Iris pigment epithelial cell (primary cell): ENCODE measurements at places on chromosomes 7 and 10.

DNA sequence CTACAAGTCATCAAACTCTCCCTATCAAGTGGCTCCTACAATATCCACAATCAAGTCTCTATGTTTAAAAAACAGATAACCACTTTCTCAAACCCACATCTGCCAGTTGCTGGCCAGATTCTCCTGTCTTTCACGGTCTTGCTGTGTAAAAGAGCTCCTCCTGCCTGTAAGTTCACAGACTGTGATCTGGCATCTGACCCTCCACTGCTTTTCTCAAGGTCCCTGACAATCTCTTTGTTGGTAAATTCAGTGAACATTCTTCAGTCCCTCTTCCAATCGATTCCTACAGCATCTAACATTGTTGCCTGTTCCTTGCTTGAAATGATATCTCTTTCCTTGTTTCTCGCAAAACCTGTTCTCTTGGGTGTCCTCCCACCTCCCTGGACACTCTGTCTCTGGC, 18.5 kb upstream of the LMOD2 start:
- no peak for DNase-seq

DNA sequence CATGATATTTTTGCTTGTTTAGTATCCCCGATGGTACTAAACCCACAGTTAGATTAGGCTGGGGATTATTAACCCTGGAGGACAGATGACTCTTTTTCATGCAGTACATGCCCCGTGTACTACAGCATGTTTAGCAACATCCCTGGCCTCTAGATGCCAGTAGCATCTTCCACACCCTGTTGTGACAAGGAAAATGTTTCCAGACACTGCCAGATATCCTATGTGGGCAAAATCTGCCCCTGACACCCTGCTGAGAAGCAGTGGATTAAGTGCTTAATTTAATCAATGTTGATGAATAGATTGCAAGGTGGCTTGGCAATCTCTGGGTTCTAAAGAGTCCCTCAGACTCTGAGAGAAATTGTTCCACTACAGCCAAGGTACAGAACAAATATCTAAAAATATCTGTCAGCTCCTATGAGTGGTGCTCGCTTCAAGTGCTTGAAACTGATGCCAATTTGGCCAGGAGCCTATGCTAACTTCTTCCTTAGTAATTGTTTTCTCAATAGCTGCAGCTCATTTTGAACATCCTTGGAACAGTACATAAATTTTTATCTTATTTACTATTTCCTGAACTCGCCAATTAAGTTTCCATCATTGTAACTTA, 247.0 kb downstream of the SORCS1 start:
- no peak for DNase-seq

- no peak for DNase-seq
Observed at GRCh38 chr7:25303281-25304181, 75.2 kb upstream of the NPVF start.

GRCh38 chr10:95728526-95728925, 27.4 kb upstream of the ENTPD1 start:
- DNase-seq, result peak; percentile 64

- DNase-seq, result peak; percentile 51
Observed at GRCh38 chr10:33803248-33803647, 468.8 kb upstream of the NRP1 start.

GRCh38 chr7:155509725-155510551, 36.4 kb downstream of the CNPY1 start:
- no peak for DNase-seq

- DNase-seq, result no peak
Observed at GRCh38 chr10:113320211-113320610, 232.6 kb upstream of the HABP2 start.

GRCh38 chr7:140349144-140349771, 49.1 kb downstream of the SLC37A3 start:
- DNase-seq, result peak; percentile 29

DNA sequence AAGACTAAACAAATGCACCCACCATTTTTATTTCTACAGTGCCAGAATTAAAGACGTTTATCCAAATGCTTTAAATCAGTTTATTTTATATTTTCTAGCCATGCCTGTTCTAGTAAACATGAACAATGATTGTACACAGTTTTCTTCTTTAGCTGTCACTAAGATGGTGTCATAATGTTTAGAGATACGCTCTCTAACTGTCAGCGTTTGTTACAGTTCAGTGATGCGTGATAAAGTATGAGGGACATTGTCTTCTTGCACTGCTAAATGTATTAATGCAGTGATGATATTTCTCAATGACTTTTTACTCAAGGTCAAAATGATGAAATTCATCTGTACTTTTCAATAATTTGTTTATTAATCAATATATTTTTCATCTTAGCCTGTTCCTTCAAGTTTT, 513.6 kb downstream of the ATRNL1 start:
- no peak for DNase-seq

- no peak for DNase-seq
Observed at GRCh38 chr7:118325450-118325808, 100.9 kb downstream of the ANKRD7 start.

- no peak for DNase-seq
Observed at GRCh38 chr10:83301732-83302131, 837.6 kb upstream of the GHITM start.

- no peak for DNase-seq
Observed at GRCh38 chr7:6622134-6622710, 6.8 kb downstream of the ZNF853 start.

DNA sequence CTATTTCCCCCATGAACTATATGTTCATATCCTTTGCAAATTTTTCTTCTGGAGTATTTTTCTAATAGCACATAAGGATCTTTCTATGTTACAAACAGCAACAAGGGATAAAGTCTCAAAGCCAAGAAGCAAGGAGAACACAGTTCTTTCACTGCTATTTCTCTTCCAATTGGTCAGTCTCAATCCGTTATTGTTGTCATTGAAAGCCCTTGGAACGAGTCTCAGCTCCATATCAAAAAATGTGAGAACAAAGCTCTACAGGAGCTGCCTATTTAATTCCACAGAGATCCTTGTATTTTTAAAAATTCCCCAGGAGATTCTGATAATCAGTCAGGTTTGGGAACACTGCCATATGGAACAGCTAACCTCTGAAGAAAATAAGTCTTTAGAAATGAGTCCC, 15.7 kb downstream of the SLC35B4 start:
- DNase-seq, result no peak

DNA sequence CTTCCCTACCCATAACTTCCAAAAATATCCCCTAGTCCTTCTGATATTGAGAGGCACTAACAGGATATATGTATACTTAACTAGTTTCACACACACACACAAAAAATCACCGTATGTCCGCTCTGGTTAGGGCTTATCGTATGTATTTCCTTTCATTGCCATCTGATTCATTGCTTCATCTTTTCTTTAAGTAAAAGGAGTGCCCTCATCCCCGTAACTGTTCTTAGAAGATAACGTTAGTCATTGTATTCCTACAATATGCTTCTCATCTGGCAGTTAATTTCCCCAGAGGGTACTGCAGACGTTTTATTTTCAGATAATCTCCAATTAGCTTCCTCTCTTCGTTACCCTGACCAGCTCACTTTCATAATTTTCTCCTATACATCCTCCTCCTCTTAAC, 37.3 kb downstream of the NRCAM start:
- no peak for DNase-seq

GRCh38 chr10:6766131-6766801, 186.2 kb upstream of the PRKCQ start:
- peak; percentile 70 for DNase-seq

DNA sequence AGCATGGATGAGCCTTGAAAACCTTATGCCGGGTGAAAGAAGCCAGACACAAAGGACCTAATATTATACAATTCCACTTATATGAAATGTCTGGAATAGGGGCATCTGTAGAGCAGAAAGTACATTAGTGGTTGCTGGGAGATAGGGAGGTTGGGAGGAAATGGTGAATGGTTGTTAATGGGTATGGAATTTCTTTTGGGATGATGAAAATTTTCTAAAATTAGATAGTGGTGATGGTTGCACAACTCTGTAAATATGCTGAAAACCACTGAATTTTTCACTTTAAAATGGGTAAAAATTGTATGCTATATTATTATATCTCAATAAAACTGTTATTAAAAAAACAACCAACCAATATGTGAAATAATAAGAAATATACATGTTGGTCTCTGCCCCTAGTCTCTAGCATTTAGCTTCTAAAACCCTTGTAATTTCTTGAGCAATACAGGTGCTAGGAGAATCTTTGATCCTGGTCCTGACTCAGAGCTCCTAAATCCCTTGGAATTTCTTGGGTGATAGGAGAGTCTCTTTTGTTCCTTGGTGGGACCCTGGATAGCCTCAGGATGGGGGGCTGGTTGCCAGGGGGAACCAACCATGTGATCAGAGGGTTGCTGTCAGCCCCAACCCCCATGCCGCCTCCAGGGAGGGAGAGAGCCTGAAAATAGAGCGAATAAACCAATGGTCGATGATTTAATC, 64.0 kb downstream of the TACR2 start:
- peak; percentile 48 for DNase-seq

DNA sequence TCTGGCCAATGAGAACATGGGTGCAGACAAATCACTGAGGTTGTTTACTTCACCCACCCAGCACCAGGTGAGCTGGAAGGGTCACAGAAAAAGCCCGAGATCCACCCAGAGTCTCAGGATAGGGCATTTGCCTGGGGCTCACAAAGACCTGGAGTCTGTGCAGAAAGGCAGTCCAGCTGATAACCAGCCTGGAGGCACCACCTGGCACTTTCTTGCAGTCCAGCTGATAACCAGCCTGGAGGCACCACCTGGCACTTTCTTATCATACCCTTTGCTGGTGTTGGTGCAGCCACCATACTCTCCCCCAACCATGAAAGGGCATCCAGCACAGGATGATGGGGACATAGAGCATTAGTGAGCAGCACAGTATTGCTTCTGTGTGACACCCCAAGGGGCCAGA, 104.1 kb downstream of the PPP1R3C start:
- no peak for DNase-seq

DNA sequence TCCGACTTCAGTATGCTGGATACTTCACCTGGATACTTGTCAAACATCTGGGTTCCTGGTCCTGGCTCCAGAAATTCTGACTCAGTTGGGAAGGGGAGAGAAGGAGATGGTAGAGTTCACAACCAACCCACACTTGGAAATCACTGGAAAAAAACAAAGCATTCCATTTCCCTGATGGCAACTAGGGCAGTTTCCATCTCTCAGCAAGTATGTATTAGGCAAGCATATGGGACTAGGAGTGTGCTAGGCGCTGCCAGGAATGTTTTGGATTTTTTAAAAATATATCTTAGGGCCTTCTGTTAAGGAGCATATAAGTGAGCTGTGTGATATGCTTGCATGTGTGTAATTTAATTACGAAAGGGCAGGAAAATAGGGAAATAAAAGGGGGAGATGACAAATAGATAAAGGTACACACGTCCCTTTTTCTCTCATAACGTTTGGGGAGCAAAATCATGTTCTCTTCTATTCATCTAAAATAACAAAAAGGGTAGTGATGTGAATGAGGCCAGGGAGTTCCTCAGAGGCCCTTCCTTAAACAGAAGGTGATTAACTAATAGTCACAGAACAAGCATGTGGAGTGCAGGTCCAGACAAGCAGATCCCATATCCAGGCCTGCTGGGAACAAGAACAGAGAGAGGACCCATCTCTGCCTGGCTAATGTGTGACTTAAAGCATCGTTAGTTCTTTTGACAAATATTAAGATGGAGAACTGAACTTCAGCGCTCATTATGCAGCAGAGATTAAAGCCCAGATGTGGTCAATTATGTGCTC, 64.5 kb upstream of the NFE2L3 start:
- DNase-seq, result no peak

DNA sequence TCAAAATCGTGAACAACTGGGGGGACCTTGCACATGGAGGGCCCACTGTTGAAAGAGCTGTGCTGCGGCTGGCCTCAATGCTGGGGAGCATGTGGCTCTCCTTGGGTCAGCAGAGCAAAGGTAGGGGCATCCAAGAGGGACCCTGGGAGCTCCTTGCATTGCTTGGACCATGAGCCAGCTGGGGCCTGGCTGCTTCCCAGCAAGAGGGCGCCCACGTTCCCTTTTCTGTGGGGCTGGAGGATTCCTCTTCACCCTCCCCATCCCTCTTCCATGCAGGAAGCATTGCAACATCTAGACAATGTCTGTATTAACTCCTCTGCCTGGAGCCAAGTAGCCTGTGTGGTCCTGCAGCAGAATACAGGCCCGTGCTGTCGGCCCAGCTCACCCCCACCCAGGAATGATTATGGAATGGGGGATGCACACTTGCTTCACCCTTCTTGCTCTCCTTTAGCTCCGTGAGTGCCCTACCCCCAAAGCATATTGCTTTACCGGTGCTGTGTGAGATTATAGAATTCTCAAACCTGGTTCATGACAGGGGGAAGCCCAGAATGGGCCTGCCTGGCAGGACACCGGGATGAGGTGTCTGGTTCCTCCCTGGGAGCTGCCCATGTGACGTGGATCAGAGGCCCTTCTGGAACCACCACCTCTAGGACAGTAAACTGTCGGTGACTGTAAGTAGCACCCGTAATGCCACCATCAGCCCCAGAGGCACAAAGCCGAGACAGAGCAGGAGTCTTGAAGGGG, 61.9 kb downstream of the SYPL1 start:
- peak; percentile 71 for DNase-seq

DNA sequence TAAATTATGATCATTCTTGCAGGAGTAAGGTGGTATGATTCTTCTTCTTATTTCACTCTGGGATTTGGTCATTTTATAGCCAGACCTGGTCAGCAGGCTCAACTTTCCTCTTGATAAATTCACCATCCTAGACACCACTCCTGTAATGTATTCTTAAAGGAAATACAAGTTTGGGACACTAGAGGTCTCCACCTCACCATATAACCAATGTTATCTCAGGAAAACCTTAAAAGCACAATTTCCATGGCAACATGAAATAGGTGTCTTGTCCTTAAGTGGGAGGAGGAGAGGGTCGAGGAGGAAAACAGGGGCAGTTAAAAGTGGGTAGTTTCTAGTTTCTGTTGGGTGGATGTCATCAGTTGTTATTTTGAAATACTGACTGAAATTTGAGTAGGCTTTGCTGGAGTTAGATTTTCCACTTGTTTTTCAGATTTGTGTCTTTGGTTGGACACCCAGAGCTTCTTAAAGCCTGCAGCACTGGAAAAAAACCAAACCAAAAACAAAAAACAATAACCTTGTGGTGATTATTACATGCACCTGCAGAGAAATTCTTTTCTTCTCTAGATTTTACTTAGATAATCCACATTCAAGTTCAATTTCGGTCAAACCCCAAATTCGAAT, 163.1 kb downstream of the PRKCQ start:
- peak; percentile 62 for DNase-seq

DNA sequence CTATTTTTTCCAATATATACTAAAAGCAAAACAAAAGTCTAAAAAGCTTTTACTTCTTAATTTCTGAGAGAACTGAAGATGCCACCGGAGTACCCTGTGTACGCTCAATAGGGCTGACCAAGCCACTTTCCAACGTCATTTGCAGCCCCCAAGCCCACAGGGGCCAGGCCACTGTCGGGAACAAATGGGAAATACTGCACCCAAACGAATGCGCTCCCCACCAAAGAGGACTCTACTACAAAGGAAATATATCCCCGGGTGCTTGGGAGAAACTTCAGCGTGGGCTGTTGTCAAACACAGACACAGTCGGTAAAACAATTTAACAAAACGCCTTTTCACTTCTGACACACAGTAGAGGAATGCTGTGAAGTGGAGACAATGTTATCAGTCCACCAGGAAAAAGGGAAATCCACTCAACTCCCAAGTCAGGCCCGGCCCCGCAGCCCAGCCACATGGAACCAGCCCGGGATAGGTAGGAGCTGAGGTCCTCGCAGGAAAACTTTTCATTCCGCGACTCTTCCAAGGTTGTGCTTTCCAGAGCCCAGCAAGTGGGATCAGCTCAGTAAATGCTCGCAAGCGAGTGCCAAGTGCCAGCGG, 1.4 kb downstream of the PARD3 start:
- DNase-seq, result peak; percentile 60
